Fibroblast of skin of back (primary cell): ENCODE measurements at places on chromosomes 16 and 17.
A peak's percentile ranks its signal among the peaks of the same experiment; 100 is the strongest.

DNA sequence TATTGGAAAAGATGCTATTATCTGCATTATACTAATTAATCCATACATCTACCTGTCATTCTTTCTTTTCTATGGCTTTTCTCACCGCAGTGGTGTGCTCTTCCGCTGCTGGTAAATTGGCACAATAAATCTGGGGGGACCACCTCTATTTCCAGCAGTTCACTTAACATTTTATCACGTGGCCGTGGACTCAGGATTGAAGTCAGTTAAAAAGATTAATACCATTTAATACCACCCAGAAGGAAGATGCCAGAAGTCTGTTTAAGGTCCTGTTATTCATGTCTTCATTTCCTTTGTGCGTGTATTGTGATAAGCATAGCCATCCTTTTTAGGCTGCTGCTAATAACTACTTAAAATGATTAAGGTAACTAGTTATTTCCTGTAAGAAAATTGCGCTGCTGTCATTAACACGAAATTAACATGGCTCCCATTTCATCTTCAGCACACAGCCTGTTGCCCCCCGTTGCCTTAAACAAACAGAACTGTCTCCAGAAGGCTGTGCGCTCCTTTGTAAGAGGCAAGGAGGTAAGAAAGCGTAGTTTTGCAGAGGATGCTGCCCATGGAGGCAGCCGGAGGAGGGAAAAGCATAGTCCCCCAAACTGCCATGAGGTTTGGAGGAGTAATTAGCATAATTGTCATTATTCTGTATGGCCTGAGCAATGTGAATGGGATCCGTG lies 414.4 kb downstream of the UTP18 start:
- no peak for DNase-seq

DNA sequence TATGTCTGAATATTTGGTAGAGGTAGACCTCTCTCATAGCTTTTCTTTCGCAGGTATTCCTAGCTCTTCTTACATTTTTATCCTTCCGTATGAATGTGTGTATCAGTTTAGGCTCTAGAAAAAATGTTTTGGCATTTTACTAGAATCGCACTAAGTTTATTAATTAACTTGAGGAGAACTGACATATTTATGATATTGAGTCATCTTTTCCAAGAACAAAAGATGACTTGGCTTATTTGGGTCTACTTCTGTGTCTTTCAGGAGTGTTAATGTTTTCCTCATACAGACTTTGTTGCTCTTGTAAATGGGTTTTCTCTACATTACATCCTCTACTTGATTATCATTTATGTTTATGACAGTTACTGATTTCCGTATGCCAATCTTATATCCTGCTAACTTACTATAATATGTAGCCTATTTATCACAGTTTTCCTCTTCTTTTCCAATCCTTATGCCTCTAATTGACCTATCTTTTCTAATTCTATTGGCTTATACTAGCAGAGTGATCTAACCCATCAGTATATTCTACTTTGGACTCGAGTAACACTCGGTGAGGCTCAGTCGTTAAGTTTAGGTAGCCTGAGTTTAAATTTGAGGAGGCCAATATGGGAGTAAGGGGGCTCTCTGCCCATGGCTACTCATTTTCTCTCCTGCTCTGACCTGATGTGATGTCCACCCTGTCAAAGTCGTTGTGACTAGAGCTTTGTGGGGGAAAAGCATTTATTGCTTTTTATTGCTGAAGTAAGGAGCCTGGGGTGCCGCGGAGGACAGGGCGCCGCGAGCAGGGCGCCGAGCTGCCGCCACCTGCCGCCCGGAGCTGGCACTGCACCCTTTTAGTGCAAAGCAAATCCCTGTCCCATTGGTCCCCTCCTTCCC lies 20.0 kb downstream of the ST6GALNAC1 start:
- peak; percentile 59 for DNase-seq

DNA sequence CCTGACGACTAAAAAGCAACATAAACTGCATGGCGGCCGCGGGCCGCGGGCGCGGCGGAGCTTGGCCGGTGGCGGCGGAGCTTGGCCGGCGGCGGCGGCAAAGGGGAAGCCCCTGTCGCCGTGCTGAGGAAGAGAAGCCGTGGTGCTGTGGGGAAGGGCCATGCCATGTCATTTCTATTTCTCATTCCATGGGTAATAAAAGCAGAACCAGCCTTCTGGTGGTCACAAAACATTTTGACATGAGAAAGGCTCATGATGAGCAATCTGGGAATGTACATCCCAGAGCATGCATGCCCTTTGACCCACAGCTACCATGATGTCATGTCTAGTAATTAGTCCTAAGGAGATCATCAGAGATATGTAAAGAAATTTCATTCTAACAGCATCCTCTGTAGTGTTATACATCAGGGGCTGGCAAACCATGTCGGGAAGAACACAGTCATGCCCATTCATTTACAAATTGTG lies 23.9 kb upstream of the HEATR6 start:
- peak; percentile 63 for DNase-seq

GRCh38 chr16:89495121-89495520 lies 4.8 kb upstream of the ANKRD11 start:
- no peak for DNase-seq

- DNase-seq, result peak; percentile 61
Measured at GRCh38 chr17:45127548-45128300, 4.6 kb downstream of the PLCD3 start.

DNA sequence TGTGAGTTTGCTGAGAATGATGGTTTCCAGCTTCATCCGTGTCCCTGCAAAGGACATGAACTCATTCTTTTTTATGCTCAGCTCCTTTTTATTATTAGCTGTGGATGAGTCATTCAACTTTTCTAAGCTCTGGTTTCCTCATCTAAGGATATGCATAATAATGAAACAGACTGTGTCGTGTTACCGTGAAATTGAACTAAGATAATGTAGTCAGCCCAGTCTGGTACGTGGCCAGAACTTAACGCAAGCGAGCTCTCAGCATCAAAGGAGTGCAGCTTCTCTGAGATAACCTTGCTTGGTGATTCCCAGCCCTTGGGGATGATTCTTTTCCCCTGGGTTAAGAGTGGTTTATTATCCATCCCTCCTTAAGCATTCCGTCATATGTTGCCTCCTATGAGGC lies 454.3 kb upstream of the EEF2KMT start:
- DNase-seq, result no peak

DNA sequence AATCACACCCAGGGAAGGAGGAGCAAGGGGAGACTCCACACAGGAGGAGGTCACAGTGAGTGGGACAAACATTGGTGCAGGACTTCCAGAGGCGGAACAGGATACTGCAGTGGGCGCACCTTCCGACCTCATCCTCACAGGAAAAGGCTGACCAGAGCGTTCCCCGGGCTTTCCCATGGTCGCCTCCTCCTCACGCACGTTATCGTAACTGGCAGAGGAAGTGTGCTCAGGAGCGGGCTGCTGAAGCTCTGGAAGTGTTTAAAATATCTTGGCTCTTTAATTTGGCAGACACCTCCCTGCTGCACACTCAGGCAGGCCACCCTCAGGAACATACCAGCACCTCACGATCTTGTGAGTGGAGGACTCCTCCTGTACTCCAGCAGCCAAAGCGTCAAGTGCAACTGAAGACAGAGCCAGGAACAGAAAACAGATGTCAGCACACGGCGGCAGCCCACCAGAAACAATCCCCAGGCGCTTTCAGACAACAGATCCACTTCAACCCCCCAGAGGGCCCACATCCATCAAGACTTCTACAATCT lies 17.5 kb downstream of the FANCA start:
- DNase-seq, result no peak
